Daoy (cell line): ENCODE measurements at places on chromosomes 1 and 21. TPM values are rescaled to one million over a fixed set of nuclear protein-coding genes. Genes with fewer than 3 reads are reported as not detected.

DNA sequence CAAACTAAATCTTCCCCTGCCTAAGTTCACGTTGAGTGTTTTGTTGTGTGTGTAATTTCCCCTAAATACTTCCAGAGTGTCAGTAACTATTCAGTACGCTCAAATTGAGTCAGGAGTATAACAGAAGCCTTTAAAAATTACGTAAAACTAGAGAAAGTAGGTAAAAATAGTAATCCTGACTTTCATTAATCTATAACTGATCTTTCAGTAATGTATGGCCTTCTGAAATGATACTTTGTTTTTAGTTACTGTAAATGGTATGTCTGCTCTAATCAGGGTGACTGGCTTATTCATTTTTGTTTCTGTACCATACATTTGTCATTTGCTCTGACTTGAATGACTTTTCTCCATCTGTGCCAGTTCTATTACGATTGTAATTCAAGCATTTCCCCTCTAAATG, 29.4 kb downstream of the MIER1 start:
- no peak for DNase-seq

The MAN1C1 gene
- total RNA-seq: 0.63 and 1.1 TPM in 2 replicates

DNA sequence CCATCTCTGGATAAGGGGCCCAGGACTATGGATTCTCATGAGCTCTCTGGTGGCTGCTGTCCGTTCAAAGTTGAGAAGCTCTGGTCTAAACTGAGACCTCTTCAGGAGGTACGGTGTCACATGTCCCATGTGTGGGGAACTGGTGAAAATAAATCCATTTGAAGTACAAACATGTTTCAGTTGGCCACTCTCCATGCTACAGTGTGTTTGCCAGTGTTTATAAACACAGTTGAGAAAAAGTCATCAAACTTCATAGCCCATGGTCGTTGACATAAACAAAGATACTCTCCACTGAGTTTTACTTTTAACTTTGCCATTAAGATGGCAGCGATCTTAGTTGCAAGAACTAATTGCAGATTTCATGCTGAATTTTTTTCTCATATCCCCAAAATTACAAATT, 72.8 kb downstream of the PSMG1 start:
- no peak for DNase-seq

GRCh38 chr1:19770436-19771190, 29.1 kb downstream of the TMCO4 start:
- DNase-seq: no peak

DNA sequence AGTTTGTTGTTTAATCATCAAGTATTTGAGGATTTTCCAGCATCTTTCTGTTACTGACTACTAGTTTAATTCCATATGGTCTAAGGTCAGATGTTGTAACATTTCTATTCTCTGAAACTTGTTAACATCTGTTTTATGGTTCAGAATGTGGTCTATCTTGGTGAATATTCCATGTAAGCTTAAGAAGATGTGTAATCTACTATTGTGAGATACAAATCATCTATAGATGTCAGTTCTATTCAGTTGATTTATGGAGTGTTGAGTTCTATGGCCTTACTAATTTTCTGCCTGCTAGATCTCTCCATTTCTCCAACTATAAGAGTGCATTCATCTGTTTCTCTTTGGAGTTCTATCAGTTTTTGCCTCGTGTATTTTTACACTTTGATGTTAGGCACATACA, 31.5 kb downstream of the WARS2 start:
- no peak for DNase-seq

- no peak for DNase-seq
These were observed 270.3 kb downstream of the COL11A1 start for GRCh38 chr1:102838016-102838415.

GRCh38 chr1:89312572-89312971, 39.9 kb upstream of the GBP5 start:
- DNase-seq: no peak

DNA sequence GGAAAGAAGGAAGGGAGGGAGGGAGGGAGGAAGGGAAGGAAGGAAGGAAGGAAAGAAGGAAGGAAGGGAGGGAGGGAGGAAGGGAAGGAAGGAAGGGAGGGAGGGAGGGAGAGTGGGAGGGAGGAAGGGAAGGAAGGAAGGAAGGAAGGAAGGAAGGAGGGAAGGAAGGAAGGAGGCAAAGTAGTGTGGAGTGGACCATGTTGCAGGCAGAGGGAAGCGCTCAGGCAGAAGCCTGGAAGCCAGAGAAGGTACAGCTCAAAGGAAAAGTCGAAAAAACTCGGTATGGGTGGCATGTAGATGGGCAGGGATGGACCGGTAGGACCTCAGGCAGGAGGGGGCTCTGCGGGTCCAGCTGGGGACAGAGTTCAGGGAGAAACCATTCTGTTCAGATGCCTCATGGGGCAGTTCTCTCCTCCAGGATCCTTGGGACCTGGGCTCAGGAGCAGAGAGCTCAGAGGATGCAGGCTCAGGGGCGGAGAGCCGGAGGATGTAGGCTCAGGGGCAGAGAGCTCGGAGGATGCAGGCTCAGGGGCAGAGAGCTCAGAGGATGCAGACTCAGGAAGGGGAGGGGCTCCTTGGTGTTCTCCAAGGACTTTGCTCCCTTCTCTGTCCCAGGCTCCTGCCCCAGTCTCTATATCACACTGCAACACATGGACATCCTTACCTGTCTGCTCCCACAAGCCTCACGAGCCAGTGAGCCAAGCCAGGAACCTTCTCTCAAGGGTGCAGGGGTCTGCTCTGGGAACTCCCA, 13.6 kb upstream of the PADI3 start:
- DNase-seq: peak; percentile 33

The DYNLT4 gene
- total RNA-seq: not detected in 2 replicates

DNA sequence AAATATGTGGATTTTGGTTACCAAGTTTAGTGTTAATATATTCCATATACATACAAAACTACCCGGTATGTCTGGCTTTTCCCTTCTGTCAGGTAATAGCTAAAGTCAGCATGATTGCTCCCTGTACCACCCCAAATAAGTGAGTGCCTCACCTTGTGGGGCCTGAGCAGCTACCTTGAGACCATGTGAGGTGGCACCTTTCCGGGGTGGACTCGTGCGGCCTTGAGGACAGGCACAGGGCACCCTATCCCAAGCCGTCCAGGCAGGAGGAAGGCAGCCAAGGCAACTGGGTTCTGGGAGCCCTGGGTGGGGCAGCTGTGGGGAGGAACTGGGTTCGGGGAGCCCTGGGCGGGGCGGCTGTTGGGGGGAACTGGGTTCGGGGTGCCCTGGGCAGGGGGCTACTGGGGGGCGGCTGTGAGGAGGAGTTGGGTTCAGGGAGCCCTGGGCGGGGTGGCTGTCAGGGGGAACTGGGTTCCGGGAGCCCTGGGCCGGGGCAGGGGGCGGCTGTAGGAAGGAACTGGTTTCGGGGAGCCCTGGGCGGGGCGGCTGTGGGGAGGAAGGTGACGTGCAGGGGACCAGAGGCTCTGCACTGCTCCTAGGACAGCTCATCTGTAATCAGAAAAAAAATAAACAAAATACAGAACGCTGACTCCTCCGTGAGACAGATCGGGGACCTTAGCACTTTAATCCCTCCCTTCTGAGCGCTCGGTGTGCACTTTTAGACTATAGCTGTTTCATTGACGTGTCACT, 63.3 kb downstream of the POFUT2 start:
- DNase-seq: no peak

GRCh38 chr1:78408810-78409209, 82.0 kb upstream of the PTGFR start:
- peak; percentile 19 for DNase-seq

- no peak for DNase-seq
These were observed 6.2 kb upstream of the OSCP1 start for GRCh38 chr1:36456391-36456928.

The SCNM1 gene
- total RNA-seq: 76.8 and 90.9 TPM in 2 replicates

GRCh38 chr1:201456499-201457309, 12.3 kb downstream of the PHLDA3 start:
- peak; percentile 97 for DNase-seq

GRCh38 chr21:42513151-42513984, at the start of gene SLC37A1:
Gene SLC37A1, plus strand, starts transcription at chr21:42513852. Its CDS starts 4,603 bp downstream, at chr21:42518455.
- DNase-seq: peak; percentile 51

GRCh38 chr1:201501144-201501543, 5.8 kb downstream of the CSRP1 start:
- peak; percentile 55 for DNase-seq

DNA sequence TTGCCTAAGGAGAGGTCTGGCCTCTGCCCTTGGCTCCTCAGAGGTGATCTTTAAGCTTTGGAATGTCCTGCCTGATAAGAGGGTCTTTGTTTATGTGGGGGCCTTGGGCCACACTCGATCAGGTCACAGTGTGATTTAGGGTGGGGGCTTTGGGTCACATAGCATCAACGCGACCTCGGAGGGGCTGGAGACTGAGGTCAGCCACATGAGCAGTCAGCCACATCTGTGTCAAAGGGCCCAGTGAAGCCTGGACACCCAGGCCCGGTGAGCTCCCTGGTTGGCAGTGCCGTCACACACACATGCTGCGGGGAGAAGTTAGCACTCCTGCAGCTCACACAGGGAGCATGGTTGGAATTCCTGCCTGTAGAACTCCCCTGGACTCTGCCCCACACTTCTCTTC, 345.0 kb downstream of the NPHP4 start:
- DNase-seq: no peak

DNA sequence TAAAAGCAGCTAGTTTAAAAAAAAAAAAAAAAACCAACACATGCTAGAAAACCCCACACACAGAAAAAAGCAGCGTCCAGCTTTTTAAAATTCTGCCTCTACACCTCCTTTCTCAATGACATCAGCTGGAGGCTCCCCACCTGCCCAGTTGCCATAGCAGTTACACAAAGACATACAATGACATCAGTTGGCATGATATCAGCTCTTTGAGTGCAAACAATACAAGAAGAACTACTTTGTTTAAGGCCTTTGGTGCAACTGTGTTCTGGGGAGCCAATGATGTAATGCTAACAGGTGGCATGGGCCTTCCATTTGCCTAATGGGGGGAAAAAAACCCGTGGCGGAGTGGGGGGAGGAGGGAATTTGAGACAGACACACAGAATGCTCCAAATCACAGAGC, 32.9 kb downstream of the DUSP10 start:
- DNase-seq: peak; percentile 81

DNA sequence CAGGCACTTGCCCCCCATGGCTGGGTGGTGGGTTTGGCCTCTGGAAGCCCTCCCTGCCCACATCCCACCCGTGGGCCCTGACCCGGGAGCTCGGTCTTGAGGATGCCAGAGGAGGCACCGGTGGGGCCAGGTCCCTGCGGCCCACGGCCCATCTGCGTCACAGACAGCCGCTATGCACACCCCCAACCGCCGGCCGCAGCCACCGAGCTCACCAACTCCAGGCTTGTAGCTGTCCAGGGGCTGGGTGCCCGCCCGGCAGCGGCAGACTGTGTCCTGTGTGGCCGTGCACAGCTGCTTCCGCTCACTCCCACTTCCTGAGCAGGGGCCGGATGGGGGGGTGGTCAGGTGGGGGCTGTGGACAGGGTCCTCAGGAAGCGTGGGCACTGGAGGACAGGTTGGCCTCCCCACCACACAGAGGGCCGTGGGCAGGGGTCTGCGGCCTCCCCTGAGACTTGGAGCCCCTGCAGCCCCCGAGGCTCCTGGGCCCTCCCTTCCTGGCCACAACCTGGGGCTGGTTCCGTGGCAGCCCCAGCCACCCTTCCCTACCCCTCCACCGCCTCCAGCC, 1.1 kb downstream of the TNFRSF4 start:
- DNase-seq: no peak

The SPRR2E gene
- total RNA-seq: not detected in 2 replicates

DNA sequence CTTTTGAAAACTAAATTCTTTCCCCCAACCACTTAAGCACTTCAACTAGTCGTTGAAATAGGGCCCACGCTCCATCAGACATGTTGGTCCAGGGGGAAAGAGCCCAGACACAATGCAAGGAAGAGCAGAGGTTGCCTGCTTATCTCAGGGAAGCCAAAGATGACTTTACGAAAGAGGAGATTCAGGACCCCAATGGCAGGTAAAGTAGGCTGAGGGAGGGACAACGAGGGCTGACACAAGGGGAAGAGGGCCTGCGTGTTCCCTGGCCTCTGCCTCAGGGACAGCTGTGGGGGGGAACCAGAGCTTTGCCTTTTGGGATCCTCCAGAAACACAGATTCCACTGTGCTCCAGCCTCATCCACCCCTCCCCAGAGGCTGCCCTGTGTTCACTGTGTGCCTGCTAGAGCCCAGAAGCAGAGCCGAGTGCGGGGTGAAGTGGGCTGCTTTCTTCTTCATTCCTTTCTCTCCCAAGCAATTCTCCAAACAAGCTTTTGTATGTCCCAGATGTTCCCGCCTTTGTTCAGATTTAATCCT, 135.5 kb upstream of the GRIK3 start:
- DNase-seq: no peak

- peak; percentile 27 for DNase-seq
These were observed 15.0 kb downstream of the MATN1 start for GRCh38 chr1:30708361-30708728.

- peak; percentile 87 for DNase-seq
These were observed 16.4 kb upstream of the CGN start for GRCh38 chr1:151494741-151495281.
